Progenitor cell of endocrine pancreas (in vitro differentiated cells): ENCODE measurements at places on chromosomes 11 and 22.

GRCh38 chr11:117618982-117619355 is 178.0 kb downstream of the DSCAML1 start:
- DNase-seq: no peak

DNA sequence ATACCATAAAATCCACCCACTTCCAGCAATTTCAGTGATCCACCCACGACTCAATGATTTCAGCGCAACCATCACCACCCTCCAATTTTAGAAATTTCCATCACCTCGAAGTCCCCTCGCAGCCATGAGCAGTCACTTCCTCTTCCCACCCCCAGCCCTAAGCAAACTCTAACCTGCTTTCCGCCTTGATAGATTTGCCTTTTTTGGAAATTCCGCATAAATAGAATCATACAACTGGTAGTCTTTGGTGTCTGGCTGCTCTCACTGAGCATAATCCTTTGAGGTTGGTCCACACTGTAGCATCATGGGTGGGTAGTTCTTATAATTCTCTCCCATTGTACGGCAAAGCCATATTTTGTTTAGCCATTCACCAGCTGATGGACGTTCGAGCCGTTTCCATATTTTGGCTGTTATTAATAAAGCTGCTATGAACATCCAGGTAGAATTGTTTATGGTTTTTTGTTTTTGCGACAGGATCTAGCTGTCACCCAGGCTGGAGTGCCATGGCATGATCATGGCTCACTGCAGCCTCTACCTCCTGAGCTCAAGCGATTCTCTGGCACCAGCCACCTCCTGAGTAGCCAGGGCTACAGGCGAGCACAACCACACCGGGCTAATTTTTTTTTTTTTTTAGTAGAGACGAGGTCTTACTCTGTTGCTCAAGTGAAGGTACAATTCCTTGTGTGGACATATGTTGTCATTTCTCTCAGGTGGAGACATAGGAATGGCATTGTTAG is 16.0 kb downstream of the PIM3 start:
- DNase-seq: no peak

- no peak for DNase-seq
These were observed 13.0 kb downstream of the NCF4 start for GRCh38 chr22:36873614-36874308.

DNA sequence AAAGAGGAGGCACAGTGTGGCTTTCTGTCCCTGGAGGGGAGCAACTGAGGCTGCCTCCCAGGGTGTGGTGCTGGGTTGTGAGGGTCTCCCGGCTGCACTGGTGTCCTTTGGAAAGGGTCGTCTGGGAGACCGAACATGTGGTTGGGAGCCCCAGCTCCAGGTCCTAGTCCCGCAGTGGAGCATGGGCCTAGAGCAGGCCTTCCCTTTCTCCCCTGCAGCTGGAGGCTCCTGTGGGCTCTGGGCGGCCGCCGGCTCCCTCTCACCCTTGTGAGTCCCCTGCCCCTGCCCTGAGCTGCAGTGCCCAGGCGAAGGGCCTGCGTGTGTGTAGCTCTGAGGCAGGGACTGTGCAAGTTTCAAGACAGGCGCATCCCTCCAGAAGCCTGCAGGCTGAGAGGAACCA is 1492.7 kb downstream of the BRD1 start:
- no peak for DNase-seq

GRCh38 chr11:36380296-36381014 is 84.4 kb downstream of the PRR5L start:
- no peak for DNase-seq

- DNase-seq: no peak
These were observed 4.4 kb upstream of the PRSS23 start for GRCh38 chr11:86795949-86796348.

- no peak for DNase-seq
These were observed 538.8 kb upstream of the B3GAT1 start for GRCh38 chr11:134950692-134951304.

DNA sequence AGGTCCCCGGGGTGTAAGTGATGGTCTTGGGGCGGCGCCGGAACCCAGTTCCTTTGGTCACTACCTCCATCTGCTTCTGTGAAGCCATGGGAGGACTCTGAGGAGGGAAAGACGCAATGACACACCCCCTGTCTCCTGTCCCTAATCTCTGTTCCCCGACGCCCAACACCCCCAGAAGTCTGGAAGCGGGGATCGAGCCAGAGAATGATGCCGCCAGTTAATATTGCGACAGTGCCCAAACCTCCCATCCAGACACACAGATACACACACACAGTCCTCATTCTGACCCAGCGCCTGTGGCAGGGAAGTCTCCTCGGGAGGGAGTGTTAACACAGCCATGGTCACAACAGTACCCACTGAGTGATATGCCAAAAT is 352 bp downstream of the C22orf23 start:
- DNase-seq: no peak

DNA sequence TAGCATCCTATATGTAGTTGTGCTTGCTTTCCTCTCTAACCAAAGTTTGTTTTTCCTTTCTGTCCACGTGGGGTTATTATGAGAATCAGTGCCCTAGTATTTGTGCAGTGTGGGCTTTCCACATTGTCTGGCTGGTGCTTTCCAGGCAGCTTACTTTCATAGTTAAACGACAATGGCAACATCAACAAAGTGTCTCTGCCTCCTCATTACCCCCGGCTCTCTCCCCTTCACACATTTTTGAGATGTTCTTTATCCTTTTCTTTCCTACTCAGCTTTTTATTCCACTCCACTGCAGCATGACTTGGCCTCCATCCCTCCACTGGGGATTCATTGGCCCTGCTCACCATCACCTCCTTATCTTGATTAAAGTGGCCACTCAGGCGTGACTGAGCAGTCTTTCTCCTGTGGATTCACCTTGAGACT is 19.1 kb downstream of the SPECC1L start:
- no peak for DNase-seq

DNA sequence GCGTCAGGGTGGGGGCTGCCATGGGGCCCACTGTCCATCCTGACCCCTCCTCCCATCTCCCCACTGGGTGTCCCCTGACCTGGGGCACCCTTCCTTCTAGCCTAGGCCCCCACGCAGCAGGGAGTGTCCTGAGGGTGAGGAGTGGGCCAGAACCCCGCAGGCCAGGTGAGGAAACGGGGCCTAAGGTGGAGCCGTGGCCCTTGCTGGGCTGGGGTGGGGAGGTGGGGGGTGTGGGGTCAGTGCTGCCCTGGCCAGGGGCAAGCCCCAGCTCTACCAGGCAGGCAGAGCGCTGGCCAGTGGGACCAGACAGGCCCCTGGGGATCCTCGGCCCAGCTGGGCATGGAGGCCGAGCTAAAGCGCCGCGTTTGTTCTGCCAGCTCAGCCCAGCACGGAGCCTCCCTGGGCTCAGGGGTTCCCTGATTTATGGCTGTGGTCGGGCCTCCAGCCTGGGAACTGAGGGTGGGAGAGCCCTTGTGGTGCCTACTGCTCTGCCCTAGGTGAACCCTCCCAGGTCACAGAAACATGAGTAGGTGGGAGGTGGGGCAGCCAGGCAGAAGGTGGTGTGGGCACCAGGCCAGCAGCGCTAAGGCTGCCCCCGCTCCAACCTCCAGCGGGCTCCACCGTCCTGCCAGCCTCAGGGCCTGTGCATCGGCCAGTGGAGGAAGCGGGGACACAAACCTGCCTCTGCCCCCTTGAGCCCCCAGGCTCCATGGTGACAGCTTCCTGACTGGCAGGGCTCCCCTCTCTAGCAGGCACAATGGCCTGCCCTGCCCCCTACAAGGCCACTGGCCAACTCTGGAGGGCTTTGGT is 22.4 kb downstream of the TRMU start:
- DNase-seq: no peak
